Midbrain (tissue), 1 donor: ENCODE measurements at places on chromosomes 6 and 20.
A peak's percentile ranks its signal among the peaks of the same experiment; 100 is the strongest.

DNA sequence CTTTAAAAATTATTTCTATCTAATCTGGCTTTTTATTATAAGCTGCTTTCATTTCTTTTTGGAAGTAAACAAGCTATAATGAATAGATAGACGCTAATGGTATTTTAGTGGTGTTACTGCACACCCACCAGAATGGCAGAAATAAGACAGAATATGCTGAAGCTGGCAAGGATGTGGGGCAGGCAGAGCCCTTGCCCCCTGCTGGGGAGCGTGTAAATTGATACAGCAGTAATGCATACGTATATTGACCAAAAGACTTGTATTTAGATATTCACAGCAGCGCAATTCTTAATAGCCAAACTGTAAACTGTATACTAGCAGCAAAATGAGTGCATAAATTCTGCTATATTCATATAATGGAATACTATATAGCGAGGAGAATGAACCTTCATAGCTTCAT lies 35.3 kb downstream of the TMEM181 start:
- no peak for DNase-seq

GRCh38 chr20:44770484-44771171 lies 25.0 kb downstream of the KCNK15 start:
- DNase-seq = no peak

- no peak for DNase-seq
These were observed 46.9 kb upstream of the TRERF1 start for GRCh38 chr6:42498473-42499128.

- peak; percentile 20 for DNase-seq
These were observed 13.8 kb upstream of the PTPRA start for GRCh38 chr20:2859330-2860121.

DNA sequence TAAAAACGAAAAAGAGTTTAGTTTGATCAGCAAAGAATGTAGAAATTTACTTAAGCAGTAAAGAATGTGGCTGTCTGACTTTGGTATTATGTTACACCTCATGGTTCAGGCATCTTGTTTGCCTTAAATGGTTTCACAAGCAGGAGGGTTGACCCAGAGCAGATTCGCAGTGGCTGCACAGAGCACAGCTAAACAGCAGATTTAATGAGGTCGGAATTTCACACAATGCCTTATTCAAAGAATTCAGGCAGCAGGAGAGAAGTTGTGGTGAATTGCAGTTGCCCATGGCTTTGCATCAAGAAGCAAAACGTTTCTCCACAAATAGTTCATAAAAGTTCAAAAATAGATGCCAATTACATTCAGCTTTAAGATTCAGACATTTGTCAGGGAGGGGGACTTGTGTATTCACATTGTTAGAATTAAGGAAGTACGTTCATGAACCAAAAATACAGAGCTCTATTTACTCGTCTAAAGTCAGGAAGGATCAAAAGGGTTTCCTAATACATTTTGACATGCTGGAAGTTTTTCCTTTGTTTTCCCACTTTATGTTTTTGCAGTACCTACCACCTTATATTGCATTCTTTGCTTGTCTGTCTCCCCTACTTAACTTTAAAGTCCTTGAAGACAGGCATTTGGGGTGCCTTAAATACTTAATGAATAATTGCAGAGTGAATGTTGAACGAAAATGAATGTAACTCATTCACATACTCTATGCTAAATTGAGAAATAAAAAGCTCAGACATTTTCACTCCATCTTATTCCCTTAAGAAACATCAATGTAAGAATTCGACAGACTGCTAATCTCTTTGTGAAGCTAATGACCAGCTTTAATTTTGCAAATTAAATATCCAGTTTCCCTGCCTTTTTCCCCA lies 1163.6 kb upstream of the CITED2 start:
- peak; percentile 4 for DNase-seq

- DNase-seq = peak; percentile 18
These were observed 16.3 kb downstream of the GNAS start for GRCh38 chr20:58868795-58869194.

- DNase-seq = no peak
These were observed 30.8 kb downstream of the IL20RA start for GRCh38 chr6:137013738-137014602.

- no peak for DNase-seq
These were observed 104.2 kb downstream of the AGPAT4 start for GRCh38 chr6:161169696-161170095.
